HAP-1 (cell line): ENCODE measurements at places on chromosomes 1 and 21.

DNA sequence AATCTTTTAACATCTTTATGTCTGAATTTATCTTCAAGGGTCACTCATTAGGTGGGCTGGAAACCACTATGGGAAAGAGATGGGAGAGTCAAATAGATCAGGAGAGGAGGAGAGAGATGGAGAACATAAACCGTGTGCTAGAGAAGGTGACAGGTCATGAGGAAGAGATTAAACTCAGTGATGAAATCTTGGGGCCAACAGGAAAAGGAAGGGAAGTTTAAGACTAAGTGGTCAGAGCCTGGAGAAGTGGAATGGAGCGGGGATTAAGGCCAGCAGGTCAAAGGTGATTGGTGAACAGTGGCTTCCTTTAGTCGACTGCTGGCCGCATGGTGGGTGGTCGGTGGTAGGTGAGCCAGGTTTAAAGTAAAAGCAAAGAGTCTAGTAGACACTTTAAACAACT lies 169.3 kb upstream of the IVNS1ABP start:
- no peak for DNase-seq

DNA sequence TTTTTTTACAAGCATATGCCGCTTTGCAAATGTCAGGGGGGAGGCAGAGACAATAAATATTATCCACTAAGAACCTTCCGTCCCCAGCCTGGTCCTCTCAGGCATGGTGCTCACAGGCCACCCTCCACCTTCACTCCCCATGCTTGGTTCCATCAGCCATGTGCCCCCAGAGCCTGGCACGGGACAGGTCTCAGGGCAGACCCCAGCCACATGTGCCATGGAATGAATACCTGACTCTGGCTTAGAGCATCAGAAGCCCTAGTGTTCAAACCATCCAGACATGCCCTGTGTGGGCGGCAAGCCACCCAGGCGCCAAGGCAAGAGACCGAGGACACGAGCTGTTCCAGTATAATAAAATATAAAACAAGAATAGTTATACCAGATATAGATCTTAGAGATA lies 5.4 kb downstream of the LSS start:
- no peak for DNase-seq

DNA sequence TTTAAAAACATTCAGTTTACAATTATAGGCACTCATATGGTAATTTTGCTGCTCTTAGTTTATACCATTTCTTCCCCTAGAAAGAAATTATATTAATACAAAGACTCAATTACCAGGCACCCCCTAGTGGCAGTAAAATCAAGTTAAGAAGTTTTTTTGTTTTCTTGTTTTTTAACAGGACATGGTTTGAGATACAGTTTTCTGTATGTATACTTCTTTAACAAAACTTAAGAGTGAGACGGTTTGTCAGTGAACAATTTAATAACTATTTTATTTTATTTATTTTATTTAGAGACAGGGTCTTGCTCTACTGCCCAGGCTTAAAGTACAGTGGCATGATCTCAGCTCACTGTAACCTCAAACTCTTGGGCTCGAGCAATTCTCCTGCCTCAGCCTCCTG lies 224.6 kb downstream of the FAF1 start:
- DNase-seq = no peak

DNA sequence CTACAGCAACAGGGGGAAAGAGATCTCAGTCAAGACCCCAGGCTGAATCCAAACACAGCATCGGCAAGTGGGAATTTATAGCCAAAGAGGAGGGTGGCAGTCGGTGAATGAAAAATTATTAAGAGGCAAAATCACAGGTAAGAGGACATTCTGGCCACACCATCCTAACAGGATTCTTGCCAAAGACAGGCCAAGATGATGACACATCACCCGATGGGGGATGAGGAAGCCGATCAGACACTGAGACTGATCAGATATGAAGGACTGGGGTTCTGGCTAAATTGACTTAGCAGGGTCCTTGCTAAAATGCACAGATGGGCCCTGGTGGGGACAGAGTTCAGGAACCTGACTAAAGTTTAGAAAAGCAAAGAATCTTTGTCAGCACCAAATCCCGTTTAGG lies 402.2 kb downstream of the SMYD3 start:
- DNase-seq = no peak

- no peak for DNase-seq
Observed at GRCh38 chr1:18233176-18233864, 125.7 kb downstream of the IGSF21 start.

DNA sequence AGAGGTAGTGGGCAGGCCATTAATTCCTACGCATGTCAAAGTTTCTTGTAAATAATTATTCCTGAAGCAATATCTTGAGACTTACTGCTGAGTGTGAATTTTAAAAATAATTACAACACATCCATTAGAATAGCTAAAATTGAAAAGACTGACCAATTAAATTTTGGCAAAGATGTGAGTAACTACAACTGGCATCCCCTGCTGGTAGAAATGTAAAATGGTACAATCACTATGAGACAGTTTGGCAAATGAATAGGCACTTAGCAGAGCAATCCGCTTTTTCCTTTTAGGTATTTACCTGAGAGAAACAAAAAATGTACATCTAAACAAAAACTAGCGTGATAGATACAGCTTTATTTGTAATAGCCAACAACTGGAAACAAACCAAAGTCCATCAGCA lies 798.9 kb downstream of the BRINP3 start:
- no peak for DNase-seq

DNA sequence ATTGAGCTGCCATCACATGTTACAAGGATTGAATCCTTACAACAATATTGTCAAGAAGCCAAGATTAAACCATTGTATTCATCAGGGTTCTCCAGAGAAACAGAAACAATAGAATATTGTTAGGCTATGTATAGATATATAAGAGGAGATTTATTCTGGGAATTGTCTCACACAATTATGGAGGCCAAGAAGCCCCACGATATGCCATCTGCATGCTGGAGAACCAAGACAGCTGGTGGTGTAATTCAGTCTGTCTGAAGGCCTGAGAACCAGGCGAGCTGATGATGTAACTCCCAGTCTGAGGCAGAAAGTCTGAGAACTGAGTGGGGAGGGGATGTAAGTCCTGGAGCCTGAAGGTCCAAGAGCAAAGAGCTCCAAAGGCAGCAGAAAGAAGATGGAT lies 14.5 kb upstream of the TTF2 start:
- peak; percentile 35 for DNase-seq

- no peak for DNase-seq
Observed at GRCh38 chr1:10830961-10831668, 34.7 kb upstream of the CASZ1 start.

DNA sequence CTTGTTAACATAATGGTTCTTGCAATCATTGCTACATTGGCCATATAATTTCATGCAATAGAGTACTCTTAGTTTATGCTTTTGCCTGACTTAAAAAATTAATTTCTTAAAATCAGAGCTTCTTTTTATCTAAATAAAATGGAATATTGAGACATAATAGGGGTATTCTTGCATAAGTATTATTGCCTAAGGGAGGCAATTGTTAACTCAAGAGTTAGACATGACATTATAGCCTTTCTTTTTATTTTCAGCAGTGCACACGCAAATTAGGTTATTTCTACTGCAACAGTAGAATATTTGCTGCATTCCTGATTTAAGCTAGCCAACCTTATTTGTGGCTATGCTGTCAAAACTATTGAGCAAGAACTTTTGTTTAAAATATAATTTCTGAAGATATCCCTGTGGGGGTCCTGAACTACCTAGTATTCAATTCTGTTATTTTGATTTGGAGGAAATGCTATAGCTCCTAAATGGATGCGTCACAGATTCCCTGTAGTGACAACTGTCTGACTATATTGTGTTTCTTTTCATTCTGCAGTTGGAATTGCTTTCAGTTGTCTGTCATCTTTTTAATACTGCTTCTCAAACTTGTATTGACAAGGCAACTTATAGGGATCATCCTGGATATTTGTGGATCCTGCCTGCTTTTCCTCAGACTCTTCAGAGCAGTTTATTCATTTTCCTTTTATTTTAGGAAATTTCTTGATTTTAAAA lies 211.0 kb downstream of the PATJ start:
- DNase-seq = no peak

DNA sequence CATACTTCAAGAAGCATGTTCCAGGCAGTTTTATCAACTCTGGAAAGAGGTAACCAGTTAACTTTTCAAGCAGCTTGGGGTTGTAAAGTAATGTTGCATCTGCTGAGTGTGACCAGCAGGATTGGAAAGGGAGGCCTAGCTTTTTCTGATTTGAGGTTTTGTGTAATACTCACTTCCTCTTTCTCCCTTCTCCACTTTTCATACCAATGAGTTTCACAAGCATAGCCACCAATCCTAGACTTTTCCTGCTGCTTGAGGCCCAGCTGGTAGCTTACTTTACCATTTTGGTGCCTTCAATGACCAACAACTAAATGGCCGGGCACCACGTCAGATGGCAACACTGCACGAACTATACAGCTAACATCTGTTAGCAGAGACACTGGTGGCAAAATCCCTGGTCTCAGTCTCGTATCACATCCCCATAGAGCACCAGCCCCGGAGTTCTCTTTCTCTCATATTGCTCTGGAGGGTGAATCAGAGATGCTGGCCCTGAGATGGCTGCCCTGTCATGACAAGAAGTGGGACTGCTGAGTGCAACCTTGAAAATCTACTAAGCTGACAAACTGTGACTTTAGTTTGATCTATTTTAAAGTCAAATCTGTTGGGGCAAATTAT lies 14.8 kb upstream of the GPR88 start:
- no peak for DNase-seq

GRCh38 chr1:208048904-208049303 lies 138.0 kb upstream of the CD34 start:
- no peak for DNase-seq

- DNase-seq = no peak
Observed at GRCh38 chr1:230964896-230965295, 13.8 kb downstream of the TTC13 start.

DNA sequence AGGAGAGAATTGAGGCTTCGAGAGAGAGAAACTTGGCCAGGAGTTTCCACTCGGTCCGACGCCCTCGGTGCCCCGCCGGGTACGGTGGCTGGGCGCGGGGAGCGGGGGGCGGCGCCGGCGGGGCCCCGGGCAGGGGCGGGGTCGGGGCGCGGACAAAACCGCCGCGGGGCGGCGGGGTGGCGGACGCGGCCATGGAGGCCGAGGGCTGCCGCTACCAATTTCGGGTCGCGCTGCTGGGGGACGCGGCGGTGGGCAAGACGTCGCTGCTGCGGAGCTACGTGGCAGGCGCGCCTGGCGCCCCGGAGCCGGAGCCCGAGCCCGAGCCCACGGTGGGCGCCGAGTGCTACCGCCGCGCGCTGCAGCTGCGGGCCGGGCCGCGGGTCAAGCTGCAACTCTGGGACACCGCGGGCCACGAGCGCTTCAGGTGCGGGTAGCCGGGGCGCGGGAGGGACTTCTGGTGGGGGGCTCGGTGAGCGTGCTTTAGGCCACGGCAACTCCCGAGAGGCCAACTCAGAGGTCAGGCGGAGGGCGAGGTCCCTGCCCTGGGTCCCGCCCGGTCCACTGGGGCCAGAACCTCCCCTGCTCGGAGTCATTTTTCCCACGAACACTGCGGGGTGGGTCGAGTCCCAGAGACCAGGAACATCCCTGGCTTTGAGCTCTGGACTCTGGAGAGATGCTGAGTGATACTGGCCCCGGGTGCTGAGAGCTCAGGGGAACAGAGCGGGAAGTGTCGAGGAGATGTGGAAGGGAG lies 431 bp downstream of the RAB42 start:
- DNase-seq = peak; percentile 58

GRCh38 chr1:53627031-53627430 lies 111.9 kb downstream of the GLIS1 start:
- DNase-seq = no peak

DNA sequence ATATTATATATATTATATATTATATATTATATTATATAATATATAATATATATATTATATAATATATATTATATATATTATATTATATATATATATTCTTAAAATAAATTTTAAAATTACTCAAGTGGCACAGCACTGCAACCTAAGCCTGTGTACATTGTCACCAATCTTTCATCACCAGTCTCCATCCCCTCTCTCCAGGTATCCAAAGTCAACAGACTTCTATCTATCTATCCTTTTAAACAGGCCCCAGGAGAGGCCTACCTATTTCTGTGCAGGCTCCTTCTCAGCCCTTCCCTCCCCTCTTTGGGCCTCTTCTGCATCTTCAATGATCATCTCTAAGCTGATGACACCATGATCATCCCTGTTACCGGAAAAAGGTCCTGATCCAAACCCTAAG lies 111.7 kb downstream of the RHOU start:
- no peak for DNase-seq

- DNase-seq = no peak
Observed at GRCh38 chr1:160238408-160238807, 23.9 kb downstream of the DCAF8 start.

GRCh38 chr1:173424143-173424542 lies 53.0 kb upstream of the PRDX6 start:
- DNase-seq = no peak

- DNase-seq = no peak
Observed at GRCh38 chr1:169527451-169528214, 41.9 kb upstream of the SLC19A2 start.

DNA sequence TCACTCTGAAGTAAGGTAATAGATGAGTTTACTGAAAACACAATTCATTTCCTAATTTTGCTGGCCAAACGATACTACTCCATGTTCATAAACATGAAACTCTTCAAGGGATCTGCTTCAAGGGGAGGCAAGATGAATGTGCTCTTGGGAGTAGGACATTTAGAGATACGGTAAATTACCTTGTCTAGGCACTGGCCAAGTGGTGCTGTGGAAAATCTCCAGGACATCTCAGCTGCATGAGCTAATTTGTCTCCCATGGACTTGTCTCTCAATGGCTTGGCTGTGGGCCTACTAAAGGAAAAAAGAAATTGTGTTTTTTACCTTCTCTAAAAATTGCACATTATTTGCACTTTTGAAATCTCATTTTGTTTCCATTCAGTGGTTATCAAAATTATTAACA lies 780.6 kb downstream of the LTN1 start:
- no peak for DNase-seq

DNA sequence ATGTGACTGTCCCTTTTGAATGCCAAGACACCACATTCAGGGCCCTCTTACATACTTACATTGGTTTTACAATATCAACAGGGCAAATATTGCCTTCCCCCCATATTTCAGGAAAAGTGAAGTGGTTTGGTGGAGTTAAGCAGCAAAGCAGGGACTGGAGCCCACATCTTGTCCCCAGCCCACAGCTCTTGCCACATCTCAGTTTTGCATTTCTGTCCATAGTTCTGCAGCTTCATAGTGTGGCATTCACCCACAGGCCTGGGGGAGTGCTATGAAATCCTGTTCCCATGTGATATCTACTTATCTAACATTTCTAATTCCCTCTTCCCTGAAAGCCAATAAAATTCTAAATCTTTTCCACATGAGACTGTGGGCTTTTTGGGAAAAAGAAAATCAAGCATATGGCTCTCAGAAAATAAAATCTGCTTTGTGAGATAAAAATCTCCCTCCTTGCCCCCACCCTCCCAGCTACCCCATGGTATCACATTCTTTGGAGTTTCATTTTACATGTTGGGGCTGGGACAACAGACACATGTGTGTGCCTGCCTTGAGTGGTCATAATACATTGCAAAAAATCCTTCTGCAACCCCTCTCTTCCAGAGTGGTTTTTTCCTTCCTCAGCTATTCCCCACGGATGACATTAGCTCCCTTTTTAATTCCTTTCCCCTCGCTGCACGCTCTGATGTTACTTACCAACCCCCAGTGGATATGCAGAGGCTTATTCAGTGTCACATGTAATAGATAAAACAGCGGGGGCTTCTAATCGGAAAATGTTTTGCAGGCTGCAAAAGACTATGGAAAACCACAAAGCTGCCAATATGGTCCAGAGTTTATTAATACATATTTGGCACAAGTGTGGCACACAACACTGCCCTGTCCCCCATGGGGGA lies 20.5 kb upstream of the CD2 start:
- DNase-seq = no peak

GRCh38 chr1:181783208-181783607 lies 278.3 kb downstream of the ZNF648 start:
- no peak for DNase-seq
